ENCODE measurements at places on chromosomes 16 and 17.

- no peak for DNase-seq
These were observed 23.6 kb downstream of the CFAP20 start for GRCh38 chr16:58105631-58106030.

DNA sequence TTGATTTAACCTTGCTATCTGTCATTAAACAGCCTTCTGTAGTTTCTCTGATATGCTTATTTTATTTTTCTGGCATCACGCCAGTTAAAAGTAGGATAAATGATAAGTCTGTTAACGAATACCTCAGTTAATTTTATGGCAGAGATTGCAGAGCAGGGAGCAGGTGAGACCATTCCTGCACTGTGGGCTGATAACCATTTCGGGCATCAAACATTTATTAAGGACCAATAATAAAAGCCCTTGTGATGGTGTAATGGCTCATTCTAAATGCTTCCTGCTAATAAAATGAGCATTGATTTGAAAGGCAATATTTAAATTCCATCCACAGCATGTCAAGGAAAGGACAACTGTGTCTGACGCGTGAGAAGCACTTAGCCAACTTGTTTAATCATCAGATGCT, 94.1 kb downstream of the ASIC2 start:
- DNase-seq, result no peak

GRCh38 chr16:1141191-1141590, 11.7 kb upstream of the CACNA1H start:
- DNase-seq, result no peak

DNA sequence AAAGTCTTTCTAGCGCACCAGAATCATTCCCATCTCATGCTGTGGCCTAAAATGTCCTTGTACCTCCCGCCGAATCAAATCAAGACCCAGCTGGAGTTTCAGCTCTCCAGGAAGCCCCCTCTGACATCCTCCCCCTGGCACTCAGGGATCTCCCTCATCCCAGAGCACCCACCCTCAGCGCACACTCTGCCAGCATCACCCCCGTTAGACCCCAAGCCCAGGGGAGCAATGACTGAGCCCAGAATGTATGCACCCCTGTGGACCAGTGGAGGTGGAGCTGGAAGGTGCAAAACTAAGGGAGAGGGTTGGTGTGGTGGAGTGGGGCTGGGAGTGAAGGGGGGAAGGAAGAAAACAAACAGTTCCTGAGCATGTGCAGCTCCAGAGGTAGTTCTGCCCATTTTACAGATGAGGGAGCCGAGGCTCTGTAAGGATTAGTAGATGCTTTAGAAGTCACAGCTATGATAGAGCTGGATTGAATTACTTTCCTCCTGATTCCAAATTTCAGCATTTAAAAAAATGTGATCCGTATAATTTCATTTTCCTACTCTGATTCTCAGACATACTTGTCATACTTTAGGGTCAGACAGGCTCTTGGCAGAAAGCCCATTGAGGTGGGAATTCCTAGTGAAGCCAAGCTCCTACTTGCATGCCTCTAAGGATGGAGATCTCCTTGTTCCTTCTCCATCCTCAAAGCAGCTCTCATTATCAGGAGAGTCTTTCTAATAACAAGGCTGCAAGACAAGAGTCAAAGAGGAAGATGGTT, 242.7 kb downstream of the KATNIP start:
- DNase-seq, result no peak

- DNase-seq, result no peak
These were observed 6.5 kb downstream of the STX8 start for GRCh38 chr17:9568957-9569588.

All from glutamatergic neuron (in vitro differentiated cells).